ENCODE measurements at places on chromosomes 12 and 14.

DNA sequence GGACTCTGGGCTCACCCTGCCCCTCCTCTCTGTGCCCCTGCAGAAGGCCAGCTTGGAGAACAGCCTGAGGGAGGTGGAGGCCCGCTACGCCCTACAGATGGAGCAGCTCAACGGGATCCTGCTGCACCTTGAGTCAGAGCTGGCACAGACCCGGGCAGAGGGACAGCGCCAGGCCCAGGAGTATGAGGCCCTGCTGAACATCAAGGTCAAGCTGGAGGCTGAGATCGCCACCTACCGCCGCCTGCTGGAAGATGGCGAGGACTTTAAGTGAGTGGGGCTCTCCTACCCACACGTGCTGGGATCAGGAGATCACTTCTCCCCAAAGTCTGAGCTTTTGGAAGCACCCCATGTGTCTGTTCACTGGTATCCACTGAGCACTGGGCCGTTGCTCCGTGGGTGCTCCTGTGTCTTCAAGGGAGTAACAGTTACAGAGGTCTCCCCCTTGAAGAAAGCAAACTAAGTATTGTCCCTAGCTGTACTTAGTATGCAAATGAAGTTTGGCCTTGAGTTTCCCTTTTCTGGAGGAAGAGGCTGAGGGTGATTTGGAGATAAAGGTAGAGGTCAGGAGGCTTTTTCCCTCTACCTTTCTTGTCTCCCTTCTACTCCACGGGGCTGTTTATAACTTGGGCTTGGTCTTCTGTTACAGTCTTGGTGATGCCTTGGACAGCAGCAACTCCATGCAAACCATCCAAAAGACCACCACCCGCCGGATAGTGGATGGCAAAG, 3.3 kb downstream of the KRT18 start:
- DNase-seq: no peak

- DNase-seq: no peak
Observed at GRCh38 chr12:127898616-127899015, 368.4 kb upstream of the TMEM132C start.

GRCh38 chr14:89317051-89317691, 99.9 kb downstream of the FOXN3 start:
- no peak for DNase-seq

GRCh38 chr12:7137908-7138307, 7.7 kb downstream of the CLSTN3 start:
- no peak for DNase-seq

- DNase-seq: no peak
Observed at GRCh38 chr14:80678436-80678835, 263.1 kb downstream of the CEP128 start.

GRCh38 chr12:126518596-126519200, 1453.5 kb downstream of the AACS start:
- DNase-seq: no peak

DNA sequence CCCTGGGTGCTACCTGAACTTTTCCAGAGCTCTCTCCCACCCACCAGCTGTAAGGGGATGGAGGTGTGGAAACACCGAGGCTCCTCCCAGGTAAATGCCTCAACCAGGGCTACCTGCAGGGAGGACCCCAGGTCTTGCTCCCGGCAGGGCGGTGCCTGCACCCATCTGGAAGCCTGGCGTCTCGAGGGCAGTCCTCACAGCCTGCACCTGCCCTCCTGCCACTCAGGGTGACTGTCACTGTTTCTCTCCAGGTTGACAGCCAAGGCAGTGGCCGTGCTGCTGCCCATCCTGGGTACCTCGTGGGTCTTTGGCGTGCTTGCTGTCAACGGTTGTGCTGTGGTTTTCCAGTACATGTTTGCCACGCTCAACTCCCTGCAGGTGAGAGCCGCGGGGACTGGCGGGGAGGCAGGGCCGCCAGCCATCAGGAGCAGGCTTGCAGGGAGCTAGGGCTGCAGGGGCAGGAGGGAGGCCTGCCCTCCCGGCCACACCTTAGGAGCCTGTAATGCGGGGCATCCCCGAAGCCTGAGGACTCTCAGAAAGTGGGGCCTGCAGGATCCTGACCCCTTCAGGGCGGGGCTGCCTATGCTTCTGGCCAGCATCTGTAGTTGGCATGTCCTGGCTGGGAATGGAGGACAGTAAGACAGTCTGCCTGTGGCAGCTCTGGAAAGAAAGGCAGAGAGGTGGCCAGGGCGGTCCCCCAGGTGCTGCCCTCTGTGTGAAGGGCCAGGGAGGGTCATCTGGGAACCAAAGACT, 182.3 kb downstream of the ADGRD1 start:
- DNase-seq: no peak

- no peak for DNase-seq
Observed at GRCh38 chr14:67241411-67242167, at the start of gene PALS1. PALS1 (plus strand) TSS chr14:67241435; CDS start chr14:67279171, 37,736 bp downstream.

- DNase-seq: no peak
Observed at GRCh38 chr12:28568704-28569103, 378.4 kb downstream of the CCDC91 start.

DNA sequence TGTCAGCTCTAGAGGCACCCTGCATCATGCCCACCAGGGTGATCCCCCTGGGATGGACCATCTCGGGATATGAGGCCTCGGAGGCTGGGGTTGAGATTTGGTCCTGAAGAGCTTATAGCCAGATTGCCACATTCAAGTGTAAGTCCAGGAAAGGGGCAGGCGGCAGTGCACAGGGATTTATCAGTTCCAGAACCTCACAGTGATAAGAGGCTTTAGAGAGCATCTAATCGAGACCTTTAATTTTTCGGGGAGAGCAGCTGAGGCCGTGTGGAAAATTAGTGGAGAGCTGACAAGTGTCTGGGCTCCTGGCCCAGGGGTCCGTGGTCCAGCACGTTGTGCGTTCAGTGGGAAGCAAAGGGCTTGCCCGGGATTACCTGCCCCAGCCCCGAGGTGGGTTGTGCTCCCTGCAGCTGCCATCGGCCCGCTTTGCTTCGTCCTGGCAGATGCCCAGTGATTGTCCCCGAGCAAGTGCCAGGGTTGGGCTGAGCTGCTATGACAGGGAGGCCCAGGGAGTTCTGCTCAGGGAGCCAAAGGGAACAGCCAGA, 52.1 kb downstream of the C14orf132 start:
- DNase-seq: no peak

- no peak for DNase-seq
Observed at GRCh38 chr12:102953221-102953620, 4.3 kb upstream of the ASCL1 start.

- DNase-seq: no peak
Observed at GRCh38 chr12:84165998-84166571, 746.5 kb downstream of the SLC6A15 start.

DNA sequence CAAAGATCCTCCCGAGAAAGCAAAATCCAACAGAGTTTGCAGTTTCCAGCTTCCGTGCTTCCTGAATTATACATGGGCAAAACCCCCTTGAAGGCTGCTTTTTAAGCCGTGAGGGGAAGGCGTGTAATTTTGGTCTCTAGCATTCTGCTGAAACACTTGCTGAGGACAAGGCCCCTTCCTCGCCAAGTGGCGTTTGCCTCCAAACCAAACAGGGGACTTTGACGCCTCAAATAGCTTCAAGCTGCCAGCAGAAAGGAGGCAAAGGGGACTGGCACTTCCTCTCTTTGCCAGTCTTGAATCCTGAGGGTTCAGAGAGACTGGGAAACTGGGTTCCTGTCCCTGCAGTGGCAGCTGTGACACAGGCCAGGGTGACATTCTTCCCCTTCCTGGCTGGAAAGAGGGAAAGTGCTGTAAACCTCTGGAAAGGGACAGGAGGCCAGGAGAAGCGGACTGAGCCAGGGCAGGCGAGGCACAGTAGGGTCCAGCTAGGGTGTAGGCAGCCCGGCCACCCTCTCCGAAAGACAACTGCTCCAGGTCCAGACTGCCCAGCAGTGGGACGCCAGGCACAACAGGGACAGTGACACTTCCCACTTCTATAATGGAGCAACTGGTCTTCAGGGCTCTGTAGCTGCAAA, 96.2 kb upstream of the MED13L start:
- DNase-seq: no peak

- no peak for DNase-seq
Observed at GRCh38 chr14:25396128-25396527, 346.2 kb upstream of the STXBP6 start.

- DNase-seq: no peak
Observed at GRCh38 chr12:24770334-24770733, 178.6 kb downstream of the BCAT1 start.

- DNase-seq: no peak
Observed at GRCh38 chr14:49313108-49313507, 273.1 kb downstream of the RPS29 start.
